ENCODE measurements at places on chromosomes 2 and 18.

DNA sequence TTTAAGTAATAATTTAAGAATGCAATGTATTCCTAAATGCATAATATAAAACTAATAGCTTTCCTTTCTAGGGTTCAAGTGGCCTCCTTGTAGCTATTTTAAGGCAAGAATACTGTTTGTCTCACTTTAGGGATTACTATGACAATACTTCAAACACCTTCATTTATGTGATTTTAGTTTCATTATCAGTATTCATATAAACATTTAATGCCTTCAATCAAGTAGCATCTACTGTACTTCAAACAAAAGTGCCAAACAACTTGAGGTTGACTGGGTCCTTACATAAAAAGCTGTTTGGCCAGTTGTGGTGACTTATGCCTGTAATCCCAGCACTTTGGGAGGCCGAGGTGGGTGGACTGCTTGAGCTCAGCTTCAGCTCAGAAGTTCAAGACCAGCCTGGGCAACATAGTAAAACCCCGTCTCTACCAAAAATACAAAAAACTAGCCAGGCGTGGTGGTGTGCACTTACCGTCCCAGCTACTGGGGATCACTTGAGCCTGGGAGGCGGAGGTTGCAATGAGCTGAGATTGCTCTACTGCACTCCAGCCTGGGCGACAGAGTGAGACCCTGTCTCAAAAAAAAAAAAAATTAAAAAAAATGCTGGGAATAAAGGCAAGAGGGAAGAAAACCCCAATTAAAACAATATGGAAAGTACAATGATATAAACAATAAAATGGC lies 9.3 kb downstream of the MEX3C start:
- no peak for DNase-seq

DNA sequence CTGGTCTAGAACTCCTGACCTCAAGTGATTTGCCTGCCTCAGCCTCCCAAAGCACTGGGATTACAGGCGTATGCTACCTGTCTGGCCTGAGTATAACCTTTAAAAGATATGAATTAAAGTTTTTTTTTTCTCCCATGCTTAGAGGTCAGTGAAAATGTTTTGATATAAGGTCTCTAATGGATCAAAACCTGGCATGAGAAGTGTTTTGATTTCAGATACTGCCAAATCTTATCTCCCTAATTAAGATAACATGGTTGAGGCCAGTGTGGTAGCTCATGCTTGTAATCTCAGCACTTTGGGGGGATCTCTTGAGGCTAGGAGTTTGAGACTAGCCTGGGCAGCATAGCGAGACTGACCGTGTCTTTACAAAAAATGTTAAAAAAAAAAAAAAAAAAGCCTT lies 41.2 kb downstream of the SNRPD1 start:
- no peak for DNase-seq

DNA sequence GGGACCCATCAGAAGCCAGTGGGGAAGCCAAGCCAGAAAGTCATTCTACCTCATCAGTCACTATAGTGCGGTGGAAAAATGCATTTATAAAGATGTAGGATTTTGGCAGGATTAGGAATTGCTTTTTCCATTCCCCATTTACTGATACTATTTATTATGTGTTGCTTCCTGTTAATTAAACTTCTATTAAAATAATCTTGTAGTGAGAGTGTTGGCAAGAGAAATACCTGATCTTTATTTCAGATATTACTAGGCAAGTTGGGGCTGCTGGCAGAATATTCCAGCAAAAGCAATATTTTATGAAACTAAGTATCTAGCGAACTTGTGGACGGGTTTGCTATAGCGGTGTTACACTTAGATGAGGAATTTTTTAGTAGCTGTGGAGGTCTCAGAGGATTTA lies 23.9 kb upstream of the CDC42EP3 start:
- no peak for DNase-seq

DNA sequence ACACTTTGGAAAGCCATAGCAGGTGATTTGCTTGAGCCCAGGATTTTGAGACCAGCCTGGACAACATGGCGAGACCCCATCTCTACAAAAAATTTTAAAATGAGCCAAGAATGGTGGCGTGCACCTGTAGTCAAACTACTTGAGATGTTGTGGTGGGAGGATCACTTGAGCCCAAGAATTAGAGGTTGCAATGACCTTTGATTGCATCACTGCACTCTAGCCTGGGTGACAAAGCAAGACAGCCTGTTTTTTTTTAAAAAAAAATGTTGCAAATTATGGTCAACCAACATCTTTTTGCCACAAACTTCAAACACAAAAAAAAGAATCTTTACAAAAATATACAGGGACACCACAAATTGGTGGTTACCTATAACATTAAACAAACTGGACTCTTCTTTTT lies 40.3 kb downstream of the MEX3C start:
- no peak for DNase-seq

DNA sequence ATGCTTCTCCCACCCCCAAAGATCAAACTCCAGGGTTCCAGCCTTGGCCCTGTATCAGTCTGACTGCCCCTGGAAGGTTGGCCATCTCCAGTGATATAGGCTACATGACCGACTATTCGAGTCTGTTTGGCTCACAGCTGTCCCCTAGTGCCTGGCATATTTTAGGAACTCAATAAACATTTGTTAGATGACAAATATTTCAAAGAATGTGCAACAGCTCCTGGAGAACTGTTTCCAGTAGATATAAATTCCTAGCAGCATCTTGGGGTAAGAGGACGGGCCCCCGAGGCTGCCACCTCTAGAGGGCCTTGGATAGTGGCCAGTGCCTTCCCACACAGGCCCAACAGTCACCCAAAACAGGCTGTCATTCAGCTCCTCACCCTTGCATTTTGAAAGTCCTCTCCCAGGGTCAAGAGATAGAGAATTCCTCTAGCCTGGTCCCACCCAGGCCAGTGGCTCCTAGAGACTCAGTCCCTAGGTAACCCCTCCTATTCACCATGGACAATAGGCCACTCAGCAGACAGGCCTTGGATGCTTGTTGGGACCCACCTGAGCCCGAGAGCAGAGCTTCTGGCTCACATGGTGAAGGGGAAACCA lies 45.1 kb upstream of the ATP6V1B1 start:
- no peak for DNase-seq

GRCh38 chr18:67217551-67218166 lies 298.9 kb downstream of the DSEL start:
- peak; percentile 69 for DNase-seq

- DNase-seq, result no peak
Observed at GRCh38 chr2:84796798-84797197, 84.1 kb downstream of the TRABD2A start.

DNA sequence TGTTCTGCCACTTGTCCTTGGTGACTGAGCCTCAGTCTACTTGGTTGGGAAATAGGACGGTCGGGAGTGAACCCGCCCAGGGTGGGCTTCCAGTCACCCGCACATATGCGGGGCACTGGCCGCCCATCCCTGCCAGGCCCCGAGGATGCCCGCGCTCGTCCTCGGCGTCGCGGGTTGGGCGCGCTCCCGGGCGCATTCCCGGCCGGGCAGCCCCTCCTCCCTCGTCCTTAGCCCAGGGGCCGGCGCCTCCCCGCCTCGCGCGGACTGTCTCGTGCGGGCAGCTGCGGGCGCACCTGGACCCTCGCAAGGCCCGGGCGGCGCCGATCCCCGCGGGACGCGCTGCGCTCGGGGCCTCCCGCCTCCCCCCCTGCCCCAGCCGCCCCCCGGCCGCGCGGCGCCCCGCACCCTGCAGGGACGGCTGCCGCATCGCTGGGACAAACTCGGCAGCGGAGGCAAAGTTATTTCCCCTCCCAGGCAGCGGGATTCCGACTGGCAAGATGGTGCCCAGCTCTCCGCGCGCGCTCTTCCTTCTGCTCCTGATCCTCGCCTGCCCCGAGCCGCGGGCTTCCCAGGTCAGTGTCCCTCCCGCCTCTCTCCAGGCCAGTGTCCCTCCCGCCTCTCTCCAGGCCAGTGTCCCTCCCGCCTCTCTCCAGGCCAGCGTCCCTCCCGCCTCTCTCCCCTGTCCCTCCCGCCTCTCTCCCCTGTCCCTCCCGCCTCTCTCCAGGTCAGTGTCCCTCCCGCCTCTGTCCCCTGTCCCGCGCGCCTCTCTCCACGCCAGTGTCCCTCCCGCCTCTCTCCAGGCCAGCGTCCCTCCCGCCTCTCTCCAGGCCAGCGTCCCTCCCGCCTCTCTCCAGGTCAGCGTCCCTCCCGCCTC lies at the start of gene FBLN7:
TSS of gene FBLN7 (plus strand) at position 227 of the 874 bp plus-strand sequence. CDS start at position 498, 271 bp downstream.
- no peak for DNase-seq

- no peak for DNase-seq
Observed at GRCh38 chr2:170895023-170895757, 33.9 kb upstream of the GORASP2 start.

DNA sequence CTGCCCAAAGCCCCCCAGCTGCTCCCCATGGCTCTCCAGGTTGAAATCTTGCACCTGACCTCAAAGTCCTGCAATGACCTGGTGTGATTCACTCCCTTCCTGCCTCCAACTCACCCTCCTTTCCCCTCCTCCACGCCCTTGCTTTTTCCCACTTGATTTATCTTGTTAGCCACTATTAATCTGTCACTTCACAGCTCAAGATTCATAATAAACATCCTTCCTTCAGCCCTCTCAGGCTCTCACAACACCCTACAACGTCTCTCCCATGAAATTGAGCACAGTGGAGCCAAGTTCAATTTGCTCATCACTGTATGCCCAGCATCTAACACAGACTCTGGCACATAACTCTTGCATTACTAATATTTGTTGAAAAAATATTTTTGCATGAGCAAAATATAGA lies 85.6 kb upstream of the SLC35G4 start:
- DNase-seq, result no peak

- DNase-seq, result no peak
Observed at GRCh38 chr2:53220969-53221368, 546.6 kb upstream of the CHAC2 start.

DNA sequence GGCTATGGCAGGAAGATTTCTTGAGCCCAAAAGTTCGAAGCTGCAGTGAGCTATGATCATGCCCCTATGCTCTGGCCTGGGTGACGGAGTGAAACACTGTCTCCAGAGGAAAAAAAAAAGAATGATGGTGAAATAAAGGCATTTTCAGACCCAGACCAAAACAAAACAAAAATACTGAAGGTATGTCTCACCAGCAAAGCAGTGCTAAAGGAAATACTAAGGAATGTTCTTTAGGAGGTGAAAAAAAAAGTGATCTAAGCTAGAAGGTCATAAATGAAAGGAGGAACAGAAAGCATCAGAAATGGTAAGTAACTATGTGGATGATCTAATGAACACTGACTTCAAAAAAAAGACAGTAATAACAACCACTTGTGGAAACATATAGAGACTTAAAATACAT lies 18.7 kb downstream of the SS18 start:
- DNase-seq, result no peak
